ENCODE measurements at places on chromosomes 1 and 21. TPM values are rescaled to one million over a fixed set of nuclear protein-coding genes. Genes with fewer than 3 reads are reported as not detected.

Gene CA6
- not detected for polyA plus RNA-seq

GRCh38 chr1:117114877-117115276 is 6.7 kb downstream of the TRIM45 start:
- no peak for DNase-seq

GRCh38 chr1:26627954-26628353 is 67.9 kb upstream of the ARID1A start:
- DNase-seq, result no peak

DNA sequence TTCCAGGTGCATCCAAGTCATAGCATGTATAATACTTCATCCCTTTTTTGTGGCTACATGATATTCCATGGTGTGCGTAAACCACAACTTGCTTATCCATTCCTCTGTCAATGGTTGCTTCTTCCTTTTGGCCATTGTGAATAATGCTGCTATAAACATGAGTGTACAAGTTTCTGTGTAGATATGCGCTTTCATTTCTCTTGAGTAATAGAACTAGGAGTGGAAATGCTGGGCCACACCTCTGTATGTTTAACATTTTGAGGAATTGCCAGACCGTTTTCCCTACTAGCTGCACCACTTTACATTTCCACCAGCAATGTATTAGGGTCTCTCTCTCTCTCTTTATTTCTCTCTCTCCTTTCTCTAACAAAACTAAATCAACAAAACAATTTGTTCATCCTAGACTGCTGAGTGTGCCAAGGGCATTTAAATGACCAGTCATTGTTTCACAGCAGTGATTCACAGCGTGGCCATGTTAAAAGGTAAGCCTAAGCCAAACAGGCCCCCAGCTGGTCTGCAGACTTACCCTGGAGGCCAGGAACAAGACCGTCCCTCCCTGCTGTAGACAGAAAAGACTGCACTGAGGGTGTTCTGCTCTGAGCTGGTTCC is 53.2 kb upstream of the LYST start:
- no peak for DNase-seq

DNA sequence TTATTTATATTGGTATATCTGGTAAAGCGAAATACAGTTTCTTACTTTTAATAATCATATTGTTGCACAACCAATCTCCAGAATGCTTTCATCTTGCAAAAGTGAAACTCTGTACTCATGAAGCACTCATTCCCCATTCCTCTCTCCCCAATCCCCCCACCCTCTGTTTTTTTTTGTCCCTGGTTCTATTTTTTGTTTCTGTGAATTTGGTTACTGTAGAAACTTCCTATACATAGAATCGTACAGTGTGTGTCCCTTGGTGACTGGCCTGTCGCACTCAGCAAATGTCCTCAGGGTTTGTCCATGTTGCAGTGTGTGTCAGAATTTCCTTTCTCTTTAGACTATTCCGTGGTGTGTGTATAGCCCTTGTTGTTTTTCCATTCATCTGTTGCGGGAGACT is 7.9 kb upstream of the NLRP3 start:
- no peak for DNase-seq

GRCh38 chr1:98538106-98538505 is 123.4 kb upstream of the SNX7 start:
- DNase-seq, result peak; percentile 36

Gene CTTNBP2NL
- 14.0 TPM for polyA plus RNA-seq

DNA sequence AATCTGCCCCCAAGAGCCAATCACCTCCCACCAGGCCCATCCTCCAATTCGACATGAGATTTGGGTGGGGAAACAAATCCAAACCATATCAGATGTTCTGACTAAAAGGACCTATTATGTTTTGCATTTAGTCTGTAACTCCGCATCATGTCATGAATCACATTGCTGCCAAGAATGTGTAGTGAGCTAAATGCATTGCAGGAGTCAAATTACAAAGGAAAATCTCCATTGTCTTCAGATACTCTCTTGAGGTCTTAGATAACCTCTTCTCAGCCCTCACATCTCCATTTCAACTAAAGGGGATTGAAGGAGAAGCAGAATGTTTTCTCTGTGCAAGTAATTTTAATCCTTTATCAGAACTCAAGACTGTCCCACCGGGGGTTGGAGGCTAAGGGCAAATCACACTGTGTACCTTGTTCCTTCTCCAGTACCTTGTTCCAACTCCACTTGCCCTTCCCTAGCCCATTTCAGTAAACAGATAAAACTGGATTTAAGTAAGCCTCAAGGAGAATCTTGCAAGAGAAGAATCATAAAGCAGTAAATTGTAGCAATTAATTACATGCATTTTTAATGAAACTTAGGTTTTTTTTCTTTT is 34.1 kb downstream of the EXTL2 start:
- DNase-seq, result no peak

Gene LCE2A
- not detected for polyA plus RNA-seq

Gene C1orf94
- polyA plus RNA-seq, result 0.06 TPM

GRCh38 chr1:80673935-80674597 is 1126.7 kb upstream of the ADGRL2 start:
- DNase-seq, result no peak

Gene LCA5L
- 1.3 TPM for polyA plus RNA-seq

GRCh38 chr1:210232511-210233215 is at the start of gene SERTAD4:
TSS of gene SERTAD4 (plus strand) at chr1:210232796. CDS start at chr1:210237961, 5,165 bp downstream.
- no peak for DNase-seq

DNA sequence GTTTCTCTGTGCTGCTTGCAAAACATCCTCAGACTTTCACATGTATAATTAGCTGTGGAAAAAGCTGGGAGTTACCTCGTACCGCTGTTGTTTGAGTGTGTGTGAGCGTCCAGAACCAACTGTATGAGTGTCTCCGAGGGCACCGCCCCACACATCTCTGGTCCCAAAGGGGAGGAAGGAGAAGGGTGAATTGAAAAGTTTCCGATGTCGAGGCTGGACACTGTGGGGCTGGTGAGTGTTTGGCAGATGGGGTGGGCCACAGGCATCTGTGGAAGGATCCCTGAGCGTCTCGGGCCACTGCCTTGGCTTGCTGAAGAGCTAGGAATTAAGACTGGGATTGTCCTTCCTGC is 1.2 kb downstream of the ATP2B4 start:
- DNase-seq, result no peak

DNA sequence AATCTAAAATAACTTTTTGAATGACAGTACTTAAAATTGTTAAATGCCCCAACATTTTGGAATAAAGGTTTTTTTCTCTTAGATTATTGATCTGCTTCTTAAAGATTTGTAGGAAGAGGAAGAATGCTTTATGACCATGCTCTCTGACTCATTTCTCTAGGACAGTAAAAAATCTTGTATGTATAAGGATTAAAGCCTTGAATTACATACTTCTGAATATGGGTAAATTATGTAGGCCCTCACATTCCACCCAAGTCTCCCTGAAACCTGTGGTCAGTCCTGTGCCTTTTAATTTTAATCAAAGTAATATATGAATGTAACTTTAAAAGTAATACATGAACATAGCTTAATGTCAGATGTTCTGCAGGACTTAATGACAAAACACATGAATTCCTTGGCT is 50.5 kb downstream of the ABCD3 start:
- no peak for DNase-seq

All from forelimb muscle (tissue), 1 donor.